Sigmoid colon (tissue), 7 donors: ENCODE measurements at places on chromosomes 12 and 14. TPM values are rescaled to one million over a fixed set of nuclear protein-coding genes. Genes with fewer than 3 reads are reported as not detected.
A peak's percentile ranks its signal among the peaks of the same experiment; 100 is the strongest.

GRCh38 chr12:110920324-110920910 is at the start of gene MYL2:
Gene MYL2, minus strand, starts transcription at chr12:110920579. Its CDS starts 50 bp downstream, at chr12:110920529.
- DNase-seq = no peak

GRCh38 chr12:82931349-82932116 is 244.8 kb downstream of the TMTC2 start:
- DNase-seq = no peak

DNA sequence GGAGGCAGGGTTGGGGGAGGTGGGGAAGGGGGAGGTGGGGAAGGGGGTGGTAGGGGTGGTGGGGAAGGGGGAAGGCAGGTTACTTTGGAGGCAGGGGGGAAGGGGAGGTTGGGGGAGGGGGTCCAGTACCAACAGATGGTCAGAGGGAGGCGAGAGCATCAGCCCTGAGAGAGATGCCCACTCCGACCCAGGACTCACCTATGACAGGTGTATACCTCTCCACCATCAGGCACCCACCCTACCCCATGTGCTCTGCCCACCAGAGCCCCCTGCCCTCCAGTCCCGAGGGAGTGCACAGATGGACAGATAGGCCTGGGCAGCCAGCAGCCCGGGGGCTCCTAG is 18.6 kb downstream of the JAG2 start:
- no peak for DNase-seq

DNA sequence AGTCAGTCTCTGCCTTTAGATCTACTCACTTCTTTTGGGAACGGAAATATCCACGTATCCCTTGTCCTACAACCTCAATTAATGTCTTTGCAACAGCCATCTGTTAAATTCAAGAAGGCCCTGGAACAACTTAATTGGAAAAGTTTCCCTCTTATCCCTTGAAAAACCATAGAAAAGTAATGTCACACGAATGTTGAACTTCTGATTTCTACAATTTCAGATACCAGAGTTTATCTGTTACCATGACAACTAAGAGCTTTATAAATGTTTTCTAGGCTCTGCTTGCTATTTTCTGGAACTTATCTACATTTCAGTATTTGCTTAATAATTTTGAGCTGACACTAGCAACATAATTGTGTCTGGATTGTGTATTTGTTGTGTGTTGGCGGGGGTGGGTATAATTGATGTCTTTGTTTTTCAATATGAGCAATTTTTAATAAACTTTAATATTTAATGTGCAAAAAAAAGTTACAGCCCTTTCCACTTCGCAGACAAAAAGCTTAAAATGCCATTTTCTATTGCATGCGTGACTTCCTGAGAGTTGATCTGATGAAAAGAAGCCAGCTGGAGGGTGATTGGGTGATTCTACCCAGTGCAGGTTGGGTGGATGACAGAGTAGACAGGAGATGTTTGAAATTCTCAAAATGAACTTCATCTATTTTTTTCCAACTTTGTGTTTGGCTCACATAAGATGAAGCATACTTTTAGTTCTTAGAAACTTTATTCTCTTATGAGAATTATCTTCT is 11.8 kb upstream of the EDDM3A start:
- no peak for DNase-seq

DNA sequence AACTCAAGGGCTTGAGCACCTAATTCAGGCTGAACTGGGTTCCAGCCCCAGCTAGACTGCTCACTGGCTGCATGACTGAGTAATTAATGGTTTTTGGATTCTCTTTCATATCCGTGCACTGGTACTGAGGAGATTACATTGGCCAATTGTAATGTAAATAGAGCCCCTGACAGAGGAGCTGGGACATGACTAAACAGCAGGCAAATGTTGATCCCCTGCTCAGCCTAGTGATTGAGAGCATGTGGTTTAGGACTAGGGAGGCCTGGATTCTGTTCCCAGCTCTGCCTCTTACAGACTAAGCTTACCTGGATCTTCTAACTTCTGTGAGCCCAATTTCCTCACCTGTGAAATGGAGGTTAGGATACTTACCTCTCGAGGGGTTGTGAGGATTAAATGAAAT is 204.3 kb downstream of the ESR2 start:
- no peak for DNase-seq

DNA sequence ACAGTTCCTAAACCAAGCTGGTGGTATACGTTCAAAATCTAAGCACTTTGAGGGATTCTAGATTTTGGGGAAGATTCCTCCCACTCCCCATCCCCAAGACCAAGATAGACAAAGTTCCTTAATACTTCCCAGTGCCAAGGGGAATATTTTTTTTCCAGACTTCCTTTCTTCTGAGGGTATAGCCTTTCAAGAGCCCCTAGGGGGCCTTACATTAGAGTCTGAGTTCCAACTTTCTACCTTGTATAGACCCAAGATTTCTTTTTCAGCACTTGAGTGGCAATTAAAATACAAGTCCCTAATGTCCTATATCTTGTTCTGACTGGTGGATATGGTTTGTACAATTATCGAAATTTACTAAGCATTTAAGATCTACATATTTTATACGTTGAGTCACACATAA is 28.7 kb upstream of the SOS2 start:
- DNase-seq = no peak

DNA sequence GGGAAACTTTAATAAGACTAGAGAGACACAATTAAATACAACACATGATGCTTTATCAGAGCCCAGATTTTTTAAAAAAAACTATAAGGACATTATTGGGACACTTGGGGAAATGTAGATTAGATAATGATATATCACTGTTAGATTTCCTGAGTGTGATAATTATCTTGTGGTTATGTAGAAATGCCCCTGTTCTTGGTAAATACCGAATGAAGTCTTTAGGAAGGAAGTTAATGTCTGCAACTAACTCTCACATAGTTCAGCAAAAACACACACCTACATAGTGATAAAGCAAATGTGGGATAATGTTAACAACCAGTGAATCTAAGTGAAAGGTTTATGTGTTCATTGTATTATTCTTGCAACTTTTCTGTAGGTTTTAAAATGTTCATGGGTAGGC is 14.6 kb upstream of the CACNB3 start:
- no peak for DNase-seq

- DNase-seq = peak; percentile 71
These were observed 407 bp downstream of the HEATR5A start for GRCh38 chr14:31419967-31420318.

GRCh38 chr12:47899466-47899865 is 5.3 kb downstream of the VDR start:
- peak; percentile 27 for DNase-seq

DNA sequence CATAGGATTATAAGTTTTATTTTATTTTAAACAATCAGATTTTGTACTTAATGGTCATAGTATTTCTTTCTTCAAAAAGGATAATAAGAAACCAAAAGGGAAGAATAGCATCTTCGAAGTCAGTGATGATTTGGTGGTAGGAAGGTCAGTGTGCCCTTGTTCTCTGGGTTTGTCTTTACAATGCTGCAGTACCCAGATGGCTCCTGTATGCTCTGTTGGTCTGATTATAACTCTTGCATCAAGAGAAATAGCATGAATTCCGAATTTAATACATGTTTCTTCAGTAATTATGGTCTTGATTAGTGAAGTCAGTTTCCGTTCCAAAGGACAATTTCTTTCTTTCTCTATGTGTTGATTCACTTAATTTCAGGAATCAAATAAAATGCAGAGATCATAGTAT is 180.2 kb downstream of the TMTC2 start:
- DNase-seq = no peak

DNA sequence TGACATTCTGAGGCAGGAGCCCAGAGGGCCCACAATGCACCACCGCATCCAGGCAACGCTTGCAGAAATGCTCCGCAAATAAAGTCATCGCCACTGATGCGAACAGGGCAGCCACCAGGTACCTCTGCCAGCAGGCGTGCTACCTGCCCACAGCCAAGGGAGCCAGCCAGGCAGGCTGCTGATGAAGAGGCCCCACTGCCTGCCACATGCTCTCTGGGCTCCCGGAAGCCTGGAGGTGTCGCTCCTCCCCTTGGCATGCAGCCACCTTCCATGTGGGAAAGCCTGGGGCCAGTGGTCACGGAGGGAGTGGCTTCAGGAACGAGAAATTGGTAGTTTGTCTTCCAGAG is 14.7 kb downstream of the GPR132 start:
- DNase-seq = peak; percentile 63

- no peak for DNase-seq
These were observed 48.2 kb upstream of the ATP2B1 start for GRCh38 chr12:89756585-89757398.

GRCh38 chr14:69485701-69486100 is 1.2 kb downstream of the PLEKHD1 start:
- no peak for DNase-seq

DNA sequence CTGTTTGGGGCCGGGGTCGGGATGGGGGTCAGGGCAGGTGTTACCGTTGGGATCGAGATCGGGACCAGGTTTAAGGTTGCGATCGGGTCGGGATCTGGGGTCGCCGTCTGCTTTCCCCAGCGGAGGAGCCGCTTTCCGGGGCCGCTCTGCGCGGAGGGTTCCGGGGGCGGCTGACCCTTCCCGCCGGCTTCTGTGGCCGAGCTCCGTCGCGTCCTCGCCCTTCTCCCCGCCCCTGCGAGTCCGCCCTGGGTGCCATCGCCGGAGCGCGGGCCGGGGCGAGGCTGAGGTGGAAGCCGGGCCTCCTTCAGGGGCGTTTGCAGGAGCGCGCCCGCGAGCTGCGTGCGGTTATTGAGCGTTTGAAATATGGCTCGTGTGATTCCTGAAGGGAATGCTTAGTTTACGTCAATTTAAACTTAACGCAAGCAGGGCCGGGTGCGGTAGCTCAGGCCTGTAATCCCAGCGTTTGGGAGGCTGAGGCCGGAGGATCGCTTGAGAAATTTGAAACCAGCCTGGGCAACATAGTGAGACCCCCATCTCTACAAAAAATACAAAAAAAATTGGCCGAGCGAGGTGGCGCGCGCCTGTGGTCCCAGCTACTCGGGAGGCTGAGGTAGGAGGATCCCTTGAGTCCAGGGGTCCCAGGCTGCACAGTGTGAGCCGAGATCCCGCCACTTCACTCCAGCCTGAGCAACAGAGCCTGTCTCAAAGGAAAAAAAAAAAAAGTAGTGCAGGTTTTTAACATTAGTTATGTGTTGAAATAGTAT is 620 bp downstream of the PGAM5 start:
- no peak for DNase-seq

DNA sequence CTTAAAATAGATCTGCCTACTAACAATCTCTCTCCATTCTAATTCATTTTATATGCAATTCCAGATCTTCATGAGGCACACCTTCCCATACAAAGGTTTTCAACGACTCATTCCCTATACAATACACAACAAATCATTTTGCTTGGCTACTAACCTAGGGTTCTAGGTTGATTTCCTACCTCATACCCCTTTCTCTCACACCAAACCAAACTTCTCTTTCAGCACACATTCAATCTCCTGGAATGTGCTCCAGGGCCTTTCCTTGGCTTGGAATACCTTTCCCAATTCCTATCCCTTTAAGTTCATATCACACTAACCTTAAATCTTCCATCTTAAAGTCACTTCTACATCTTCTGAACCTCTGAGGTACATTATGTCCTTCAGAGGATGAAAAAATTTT is 38.7 kb upstream of the MTERF2 start:
- no peak for DNase-seq

DNA sequence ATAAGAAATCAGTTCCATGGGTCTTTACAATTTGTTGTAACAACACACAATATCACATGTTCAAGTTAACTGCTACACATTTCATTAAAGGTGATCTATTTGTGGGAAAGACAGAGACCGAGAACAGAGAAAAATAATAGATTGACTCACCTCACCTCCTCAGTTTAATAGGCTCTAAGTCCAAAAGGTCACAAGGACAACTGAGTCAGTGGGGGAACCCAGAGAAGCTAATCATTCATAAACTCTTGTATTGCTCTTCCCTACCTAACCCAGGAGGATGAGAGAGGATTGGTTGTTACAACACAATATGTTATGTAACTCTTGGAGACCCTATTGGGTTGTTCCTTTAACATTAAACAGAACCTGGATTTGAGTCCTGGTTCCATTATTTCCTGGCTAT is 72.2 kb upstream of the CRY1 start:
- DNase-seq = no peak

- DNase-seq = no peak
These were observed 63.1 kb downstream of the HEATR5A start for GRCh38 chr14:31357279-31357678.

DNA sequence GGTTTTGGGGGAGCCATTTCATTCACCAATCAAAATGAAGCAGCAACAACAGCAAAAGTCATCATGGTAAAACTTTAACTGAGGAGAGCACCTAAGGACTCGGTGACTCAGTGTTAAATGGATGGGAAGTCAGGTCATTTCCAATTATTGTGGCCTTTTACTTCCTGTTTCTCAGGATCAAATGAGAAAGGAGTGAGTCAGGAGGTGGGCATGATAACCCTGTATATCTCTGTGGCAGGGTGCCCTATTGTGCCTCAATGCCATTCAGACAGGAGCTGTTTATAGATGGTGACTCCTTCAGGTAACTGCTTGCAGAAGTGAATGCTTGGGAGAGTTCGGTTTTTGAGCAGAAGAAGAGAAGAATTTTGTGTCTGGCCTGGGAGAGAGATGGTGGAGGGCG is 135.5 kb upstream of the CPM start:
- DNase-seq = no peak

DNA sequence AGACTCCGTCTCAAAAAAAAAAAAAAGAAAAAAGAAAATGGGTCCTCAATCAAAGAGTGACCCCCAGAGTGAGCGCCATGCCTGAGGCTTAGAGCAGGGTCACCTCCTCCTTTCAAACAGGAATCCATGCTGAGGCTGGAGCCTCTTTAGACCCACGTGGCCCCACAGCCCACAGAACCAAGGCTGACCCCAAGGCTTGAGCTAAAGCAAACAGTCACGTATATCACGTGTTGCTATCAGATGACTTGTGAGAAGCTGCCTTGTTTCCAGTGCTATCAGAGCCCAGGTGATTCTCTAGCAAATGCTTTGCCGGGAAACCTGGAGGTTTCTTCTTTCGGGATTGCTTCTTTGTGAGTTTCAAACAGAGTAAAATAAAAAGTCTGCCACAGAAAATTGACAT is 31.7 kb upstream of the DYNC1H1 start:
- peak; percentile 34 for DNase-seq

GRCh38 chr12:120909633-120910298 is 5.6 kb upstream of the SPPL3 start:
- DNase-seq = no peak

EGLN3 gene
- polyA plus RNA-seq = 58.9 TPM

RPL10L gene
- 2.4 TPM for polyA plus RNA-seq

SLC7A8 gene
- polyA plus RNA-seq = 24.7 TPM

TAS2R13 gene
- not detected for polyA plus RNA-seq

C14orf180 gene
- 0.46 TPM for polyA plus RNA-seq

ARL6IP4 gene
- polyA plus RNA-seq = 312 TPM

OASL gene
- polyA plus RNA-seq = 10.8 TPM

ADCY6 gene
- 10.2 TPM for polyA plus RNA-seq

E2F7 gene
- 1.2 TPM for polyA plus RNA-seq

INHBC gene
- not detected for polyA plus RNA-seq

BORCS5 gene
- 6.0 TPM for polyA plus RNA-seq

HOXC4 gene
- not detected for polyA plus RNA-seq

OAS2 gene
- polyA plus RNA-seq = 6.0 TPM
